ENCODE measurements at places on chromosomes 5 and 9. TPM values are rescaled to one million over a fixed set of nuclear protein-coding genes. Genes with fewer than 3 reads are reported as not detected.

The SCGB3A2 gene
- polyA plus RNA-seq: 0.73 TPM

The AQP3 gene
- 30.7 TPM for polyA plus RNA-seq

The CCDC192 gene
- 1.5 TPM for polyA plus RNA-seq

The SLC28A3 gene
- 0.03 TPM for polyA plus RNA-seq

The DDX4 gene
- 0.12 TPM for polyA plus RNA-seq

The ADAMTS19 gene
- polyA plus RNA-seq: 6.8 TPM

The EIF4EBP3 gene
- 10.5 TPM for polyA plus RNA-seq

The CA9 gene
- polyA plus RNA-seq: 0.58 TPM

The SAXO1 gene
- 0.20 TPM for polyA plus RNA-seq

The AOPEP gene
- polyA plus RNA-seq: 54.5 TPM

The MAP3K1 gene
- polyA plus RNA-seq: 103 TPM

The KCNT1 gene
- 0.08 TPM for polyA plus RNA-seq

The IL7R gene
- 0.45 TPM for polyA plus RNA-seq

The MUSK gene
- 0.15 TPM for polyA plus RNA-seq

The PDLIM4 gene
- 11.1 TPM for polyA plus RNA-seq

GRCh38 chr9:113587471-113588031 lies 124.0 kb downstream of the RGS3 start:
- DNase-seq: no peak

GRCh38 chr9:96493757-96494156 lies 43.8 kb downstream of the HABP4 start:
- DNase-seq: no peak

GRCh38 chr9:14098486-14099180 lies 215.3 kb downstream of the NFIB start:
- DNase-seq: no peak

GRCh38 chr9:91166796-91167366 lies 194.8 kb downstream of the AUH start:
- no peak for DNase-seq

DNA sequence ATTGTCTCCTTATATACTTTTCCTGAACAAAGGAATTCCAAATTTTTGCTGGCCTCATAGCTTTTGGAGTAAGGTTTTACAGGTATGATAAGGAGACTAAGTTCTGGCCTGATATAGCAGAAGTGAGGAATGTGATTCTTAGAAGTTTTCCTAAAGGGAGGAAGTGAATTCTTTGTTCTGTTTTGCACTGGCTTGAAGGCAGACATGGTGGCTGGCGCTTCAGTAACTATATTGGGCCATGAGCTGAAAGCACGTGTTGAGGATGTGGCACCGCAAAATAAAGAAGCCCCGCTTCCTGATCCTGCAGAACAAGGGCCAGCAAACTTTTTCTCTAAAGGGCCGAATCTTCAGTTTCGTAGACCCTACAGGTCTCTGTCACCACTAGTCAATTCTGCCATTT lies 224.2 kb downstream of the SNX18 start:
- no peak for DNase-seq

- DNase-seq: no peak
Measured at GRCh38 chr9:135070198-135070951, 17.1 kb upstream of the OLFM1 start.

DNA sequence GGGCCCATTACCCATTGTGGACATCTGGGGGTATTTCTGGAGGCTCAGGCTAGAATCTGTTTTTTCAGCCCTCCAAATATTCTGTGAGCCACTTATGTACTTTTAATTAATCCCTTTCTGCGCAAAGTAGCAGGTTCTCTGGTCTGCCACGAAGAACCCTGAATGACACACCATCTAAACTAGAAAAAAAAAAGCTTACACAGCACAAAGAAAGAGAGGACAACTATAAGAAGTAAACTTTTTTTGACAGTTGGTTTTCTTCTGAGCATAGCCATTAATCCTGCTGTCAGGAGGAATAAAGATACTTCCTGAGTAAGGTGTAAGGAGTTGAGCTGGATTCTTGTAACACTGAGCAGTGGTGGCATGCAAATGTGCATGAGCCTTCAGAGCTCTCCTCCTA lies 327.5 kb downstream of the TMEM232 start:
- no peak for DNase-seq

- no peak for DNase-seq
Measured at GRCh38 chr9:127733614-127734013, 1.5 kb downstream of the TOR2A start.

DNA sequence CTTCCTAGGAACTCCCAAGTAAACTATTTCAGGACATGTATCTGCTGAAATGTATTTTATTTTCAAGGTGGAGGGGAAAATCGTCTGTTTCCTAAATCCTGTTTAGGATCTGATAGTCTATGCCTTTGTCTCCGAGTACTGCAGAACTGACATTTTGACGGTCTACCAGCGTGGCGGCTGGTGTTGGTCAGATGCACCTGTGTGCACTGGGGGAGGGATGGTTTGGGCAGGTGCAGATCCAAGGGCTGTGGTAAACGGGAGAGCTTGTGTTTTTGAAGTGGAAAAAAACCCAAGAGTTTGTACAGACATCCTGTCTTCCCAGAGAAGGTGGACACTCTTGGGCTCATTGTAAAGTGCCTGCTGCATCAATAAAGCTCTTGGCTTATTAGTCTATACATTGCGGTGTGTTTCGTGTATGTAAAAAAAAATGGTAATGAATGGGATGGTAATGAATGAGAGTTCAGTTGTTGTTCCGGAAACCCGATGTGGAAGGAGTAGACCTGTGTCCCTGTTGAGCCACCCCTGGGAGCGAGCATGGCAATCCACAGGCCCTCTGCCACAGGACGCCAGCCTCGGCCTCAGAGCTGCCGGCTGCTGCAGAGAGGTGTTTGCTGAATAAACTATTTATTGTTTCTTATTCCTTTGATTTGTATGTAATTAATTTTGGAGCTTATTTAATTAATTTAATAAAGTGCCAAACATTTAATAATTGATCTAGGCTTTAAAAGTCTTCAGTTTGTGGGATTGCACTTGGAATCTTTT lies 15.3 kb downstream of the ARPC5L start:
- DNase-seq: no peak

GRCh38 chr9:133690081-133690561 lies 48.0 kb downstream of the SARDH start:
- peak; percentile 69 for DNase-seq

DNA sequence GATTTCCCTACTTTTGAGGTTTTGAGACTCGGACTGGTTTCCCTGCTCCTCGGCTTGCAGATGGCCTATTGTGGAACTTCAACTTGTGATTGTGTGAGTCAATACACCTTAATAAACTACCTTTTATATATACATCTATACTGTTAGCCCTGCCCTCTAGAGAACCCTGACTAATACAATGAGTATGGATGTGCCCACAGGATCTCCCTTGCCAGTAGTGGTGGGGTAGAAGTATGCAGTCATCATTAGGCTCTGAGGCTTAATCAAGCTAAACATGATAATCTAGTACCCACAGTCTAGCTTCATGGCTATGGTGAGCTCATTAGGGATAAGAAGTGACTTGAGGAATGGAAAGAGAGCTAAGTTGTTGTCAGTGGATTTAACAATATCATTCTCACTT lies 412.8 kb upstream of the PTGER4 start:
- DNase-seq: no peak

- no peak for DNase-seq
Measured at GRCh38 chr5:17769277-17769676, 135.0 kb downstream of the TAF11L14 start.

DNA sequence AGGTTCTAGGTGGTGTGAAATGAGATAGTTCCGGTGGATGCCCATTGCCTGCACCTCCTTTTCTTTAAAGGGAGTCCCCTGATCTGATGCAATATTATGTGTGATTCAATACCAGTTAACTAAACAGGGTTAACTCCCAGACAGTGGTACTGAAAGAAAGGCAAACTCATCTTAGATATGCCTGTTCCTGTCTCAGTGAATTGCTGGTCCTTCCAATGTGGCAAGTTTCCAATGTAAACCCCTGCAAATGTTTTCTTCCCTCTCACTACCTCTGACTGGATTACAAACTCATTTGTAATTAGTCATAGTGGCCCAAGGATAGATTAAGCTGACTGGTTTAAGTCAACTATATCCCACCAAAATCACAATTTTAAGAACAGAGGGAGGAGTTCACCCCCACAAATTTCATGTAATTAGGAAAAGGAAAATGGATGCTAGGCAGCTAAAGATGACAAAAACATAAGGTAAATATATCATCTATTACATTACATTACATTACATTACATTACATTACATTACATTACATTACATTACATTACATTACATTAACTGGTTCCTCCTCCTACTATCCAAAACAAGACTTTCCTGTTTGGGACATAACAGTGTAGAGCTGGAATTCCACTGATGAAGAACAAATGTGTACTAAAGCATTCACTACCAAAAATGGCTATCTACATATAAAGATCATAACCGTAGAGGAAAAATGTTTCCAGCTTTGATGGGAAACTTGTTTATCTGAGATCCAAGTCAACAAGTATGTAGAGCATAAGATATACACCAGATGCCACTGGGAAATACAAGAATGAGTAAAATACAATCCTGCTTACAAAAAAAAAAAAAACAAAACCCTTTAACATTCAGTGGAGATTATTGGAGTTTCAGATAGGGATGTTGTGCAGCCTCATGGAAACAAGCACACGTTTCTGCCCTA lies 121.5 kb upstream of the SNX2 start:
- no peak for DNase-seq

GRCh38 chr5:132470596-132470995 lies 20.0 kb downstream of the IRF1 start:
- DNase-seq: no peak

DNA sequence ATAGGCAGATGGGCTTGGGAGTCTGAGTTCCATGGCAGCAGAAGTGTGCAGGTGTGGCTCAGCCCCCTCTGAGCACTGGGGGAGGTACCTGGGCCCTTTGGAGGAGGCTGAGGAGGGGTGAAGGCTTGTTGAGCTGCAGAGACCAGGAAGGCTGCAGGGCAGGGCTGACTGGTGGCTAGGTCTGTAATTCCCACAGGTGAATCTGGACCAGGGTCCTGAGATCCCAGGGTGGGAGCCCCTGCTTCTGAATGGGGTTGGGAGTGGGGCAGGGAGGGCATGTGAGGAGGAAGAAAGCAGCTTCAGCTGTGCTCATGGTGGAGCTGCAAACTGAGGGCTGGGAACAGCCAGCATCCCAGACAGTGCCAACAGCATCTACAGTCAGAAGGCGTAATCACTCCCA lies 111.1 kb downstream of the CACNA1B start:
- no peak for DNase-seq

DNA sequence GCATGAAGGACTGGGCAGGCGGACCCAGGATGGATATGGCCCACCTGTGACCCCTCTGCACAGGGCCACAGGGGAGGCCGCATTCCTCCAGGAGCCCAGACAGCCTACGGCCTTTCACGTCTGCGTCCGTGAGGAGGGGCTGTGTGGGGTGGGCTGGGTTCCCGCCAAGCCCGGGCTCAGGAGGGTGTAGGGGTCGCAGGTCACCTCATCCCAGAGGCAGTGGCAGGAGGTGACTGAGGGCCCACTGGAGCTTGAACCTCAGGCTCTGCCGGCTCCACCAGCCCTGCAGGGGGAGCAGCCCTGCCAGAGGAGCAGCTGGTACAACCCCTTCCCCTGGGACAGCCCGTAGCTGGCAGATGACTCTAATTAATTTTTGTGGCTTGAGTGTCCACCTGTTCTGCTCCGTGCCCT lies 40.7 kb upstream of the CACNA1B start:
- no peak for DNase-seq

GRCh38 chr5:66519626-66520025 lies 76.6 kb upstream of the MAST4 start:
- DNase-seq: no peak

DNA sequence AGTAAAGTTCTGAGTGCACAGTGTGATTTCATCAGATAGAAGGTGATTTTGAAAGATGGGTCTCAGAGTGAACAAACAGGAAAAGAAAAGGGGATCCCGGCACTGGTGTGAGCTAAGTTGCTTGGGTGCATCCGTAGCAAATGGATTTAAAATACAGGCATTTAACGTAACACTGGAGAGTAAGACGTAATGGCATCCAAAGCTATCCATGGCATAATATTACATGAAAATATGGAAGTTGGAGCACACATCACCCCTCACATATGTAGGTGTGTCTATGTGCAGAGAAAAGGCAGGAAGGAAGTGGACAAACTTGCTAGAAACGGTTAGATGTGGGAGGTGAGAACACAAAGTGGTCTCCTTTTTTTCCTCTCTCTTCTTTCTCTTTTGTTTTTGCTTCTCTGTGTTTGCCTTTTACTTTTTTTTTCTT lies 38.2 kb upstream of the SEMA4D start:
- DNase-seq: no peak

DNA sequence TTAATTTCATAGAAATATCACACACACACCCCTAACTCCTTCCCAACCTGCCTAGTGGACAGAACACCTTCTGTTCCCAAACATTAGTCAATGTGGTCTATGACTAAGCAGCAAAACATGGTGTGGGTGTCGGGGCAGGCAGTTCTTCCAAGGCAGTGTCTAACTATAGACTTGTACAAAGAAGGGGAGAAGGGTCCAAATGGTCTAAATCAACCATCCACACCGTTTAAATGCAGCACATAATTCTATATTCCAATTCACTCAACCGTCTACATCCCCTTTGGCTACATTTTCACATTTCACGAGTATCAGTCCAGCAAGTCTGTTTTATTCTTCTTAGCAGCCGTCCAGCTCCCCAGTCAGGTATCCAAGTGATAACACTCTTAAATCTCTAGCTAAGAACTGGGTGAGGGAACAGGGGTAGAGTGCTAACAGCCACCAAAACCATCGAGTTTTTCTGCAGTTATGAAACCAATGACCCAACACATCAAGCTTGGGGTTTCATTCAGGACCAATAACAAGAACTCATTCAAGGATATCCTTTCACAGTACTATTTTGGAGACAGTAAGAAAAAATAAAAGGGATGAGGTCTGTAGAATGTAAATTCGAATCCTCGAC lies 3.3 kb downstream of the ZNF608 start:
- no peak for DNase-seq

- DNase-seq: no peak
Measured at GRCh38 chr9:88835772-88836171, 155.5 kb upstream of the S1PR3 start.

- no peak for DNase-seq
Measured at GRCh38 chr9:116952436-116952810, 265.3 kb downstream of the TRIM32 start.

- DNase-seq: peak; percentile 24
Measured at GRCh38 chr5:56817263-56818014, 2.1 kb downstream of the MAP3K1 start.

DNA sequence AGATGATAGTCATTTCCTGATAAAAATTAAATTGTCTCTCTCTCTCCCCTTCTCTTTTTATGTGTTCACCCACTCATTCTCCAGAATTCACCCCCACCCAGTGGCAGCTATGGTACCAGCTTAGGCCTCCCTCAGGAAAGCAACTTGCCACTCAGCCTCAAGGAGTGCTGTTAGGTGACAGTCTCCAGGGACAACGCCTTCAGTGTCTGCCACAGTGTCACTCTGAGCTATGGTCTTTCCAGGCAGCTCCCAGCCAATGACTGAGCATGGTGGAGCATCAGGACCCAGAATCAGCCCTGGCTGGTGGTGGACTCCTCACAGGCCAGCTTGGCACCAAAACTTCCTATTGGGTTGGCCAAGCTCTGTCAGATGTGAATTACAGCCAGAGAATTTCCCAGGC lies 140.9 kb upstream of the PIK3R1 start:
- no peak for DNase-seq
